ENCODE measurements at places on chromosomes 2 and 18.

DNA sequence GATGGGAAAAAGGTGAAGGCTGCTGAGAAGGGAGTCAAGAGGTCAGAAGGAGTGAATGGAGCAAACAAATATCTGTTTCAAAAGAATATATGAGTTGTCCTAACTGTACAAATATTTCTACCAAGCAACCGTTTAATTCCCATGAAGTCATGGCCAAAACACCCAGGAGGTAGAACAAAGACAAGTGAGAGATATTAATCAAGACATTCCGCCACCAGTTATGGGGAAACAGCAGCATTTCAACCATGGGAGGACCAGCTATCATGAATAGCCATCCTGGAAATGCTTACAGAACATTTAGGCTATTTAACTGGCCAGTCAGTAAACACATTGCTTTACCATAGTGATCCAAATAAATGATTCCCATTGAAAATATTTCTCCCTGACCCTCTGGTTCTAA is 396.3 kb downstream of the IRS1 start:
- no peak for DNase-seq

DNA sequence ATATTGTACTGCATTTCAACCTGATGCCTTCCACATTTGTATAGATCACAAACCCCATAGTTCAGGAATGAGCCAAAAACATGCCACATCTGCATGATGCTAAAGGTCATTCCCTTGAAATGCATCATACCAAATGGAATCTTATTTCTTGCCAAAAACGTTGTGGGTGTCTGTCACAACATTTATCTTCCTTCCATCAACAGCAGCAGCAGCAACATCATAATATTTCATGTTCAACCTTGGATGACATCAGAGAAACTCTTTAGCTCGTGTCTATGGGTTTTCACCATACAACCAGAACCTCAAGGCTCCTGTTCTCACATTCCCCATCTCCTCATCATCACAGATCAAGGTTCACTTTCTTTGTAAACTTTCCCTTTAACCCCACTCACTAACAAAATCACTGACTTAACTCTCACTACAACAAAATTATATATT is 221.3 kb upstream of the CTAGE1 start:
- no peak for DNase-seq

- DNase-seq = peak; percentile 88
These were observed 19.3 kb downstream of the GPR55 start for GRCh38 chr2:230905448-230906421.

GRCh38 chr18:56473400-56474024 is 164.9 kb downstream of the TXNL1 start:
- DNase-seq = no peak

GRCh38 chr18:52343138-52343537 is 3.1 kb downstream of the DCC start:
- DNase-seq = no peak

- DNase-seq = no peak
These were observed 186.9 kb upstream of the ACAA2 start for GRCh38 chr18:50000227-50000626.

GRCh38 chr18:67410075-67411070 is 106.1 kb downstream of the DSEL start:
- no peak for DNase-seq

DNA sequence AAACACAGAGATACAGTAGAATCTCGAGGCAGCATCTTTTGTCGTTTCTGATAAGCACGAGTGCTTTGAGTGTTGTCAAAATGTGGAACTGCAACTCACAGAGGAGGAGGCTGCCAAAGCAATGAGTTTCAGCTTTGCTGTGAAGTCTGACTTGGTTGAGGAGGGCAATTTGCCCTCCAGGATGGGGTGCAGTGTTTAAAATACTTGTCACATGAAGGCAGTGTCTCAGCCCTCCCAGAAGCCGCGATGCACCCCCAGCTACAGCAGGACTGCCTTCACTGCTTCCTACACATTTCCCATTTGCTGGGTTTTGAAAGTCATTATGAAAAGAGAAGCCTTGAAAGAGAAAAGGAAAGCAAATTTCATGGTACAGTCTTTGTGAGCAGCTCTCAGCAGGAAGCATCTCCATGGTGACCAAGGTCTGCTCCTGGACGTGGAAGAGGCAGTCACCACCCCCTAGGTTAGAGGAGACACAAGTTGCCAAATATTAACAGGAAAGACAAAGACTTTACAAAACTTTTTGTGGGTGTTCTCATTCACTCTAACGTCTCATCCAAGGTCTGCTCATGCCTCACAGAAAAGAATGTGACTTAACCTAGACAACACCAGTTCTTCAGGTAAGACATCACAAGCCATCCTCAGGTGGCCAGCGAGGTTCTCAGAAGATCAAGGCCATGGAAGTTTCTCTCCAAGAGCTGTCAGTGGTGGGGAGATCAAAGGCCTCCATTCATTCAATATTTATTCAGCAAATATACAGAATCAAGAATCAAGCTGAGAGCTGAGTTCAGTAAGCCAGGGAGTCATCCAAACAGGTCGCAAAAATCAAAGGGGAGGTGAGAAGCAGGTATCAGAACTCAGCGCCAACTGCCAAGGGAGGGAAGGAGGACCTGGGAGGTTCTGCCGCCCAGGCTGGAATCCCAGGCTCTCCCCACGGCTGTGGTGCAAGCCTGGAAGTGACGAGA is 476.0 kb downstream of the EIPR1 start:
- no peak for DNase-seq

GRCh38 chr18:2656981-2657512 is 1.5 kb downstream of the SMCHD1 start:
- DNase-seq = no peak

DNA sequence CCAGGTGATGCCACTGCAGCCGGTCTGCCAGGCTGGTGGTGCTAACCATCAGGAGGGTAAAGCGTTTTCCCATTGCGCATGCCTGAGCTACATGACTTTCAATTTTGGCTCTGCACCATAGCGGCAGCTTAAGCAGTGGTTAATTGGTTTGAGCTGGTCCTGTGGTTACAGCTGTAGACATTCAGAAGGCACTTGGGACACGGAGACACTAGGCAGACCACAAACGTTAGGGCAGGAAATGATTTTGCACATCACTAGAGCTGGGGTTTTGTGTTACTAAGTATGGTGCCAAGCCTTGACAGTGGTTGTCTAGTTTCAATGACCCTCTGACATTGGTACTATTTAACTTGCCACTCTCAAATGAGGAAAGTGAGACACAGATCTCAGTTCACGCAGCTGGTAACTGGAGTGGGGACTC is 28.9 kb upstream of the CNOT11 start:
- DNase-seq = peak; percentile 2

DNA sequence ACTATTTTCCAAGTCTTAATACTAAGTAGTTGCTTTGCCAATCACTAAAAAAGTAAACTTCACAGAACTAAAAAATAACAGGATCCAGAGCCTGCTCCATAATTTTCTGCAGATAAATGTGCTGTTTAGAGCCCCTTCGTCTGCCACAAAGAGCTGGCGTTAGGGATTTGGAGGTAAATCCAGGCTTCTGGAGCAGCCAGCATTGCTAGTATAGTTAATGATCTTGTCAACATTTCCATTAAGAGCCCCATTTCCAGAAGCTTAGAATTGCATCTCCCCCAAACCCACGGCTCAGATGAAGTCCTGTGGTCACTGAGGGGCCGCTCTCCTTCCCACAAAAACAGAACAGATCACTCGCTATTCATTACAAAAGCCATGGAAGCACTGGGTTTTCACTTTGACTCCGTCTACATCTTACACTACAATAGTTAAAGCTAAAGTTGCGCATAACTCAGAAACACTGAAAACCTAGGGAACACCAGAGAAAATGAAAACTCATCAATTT is 41.9 kb downstream of the ZNF516 start:
- DNase-seq = no peak

GRCh38 chr2:38959938-38960608 is 70.4 kb downstream of the ARHGEF33 start:
- DNase-seq = peak; percentile 63

- peak; percentile 72 for DNase-seq
These were observed 2.4 kb upstream of the LPIN1 start for GRCh38 chr2:11743846-11744553.

DNA sequence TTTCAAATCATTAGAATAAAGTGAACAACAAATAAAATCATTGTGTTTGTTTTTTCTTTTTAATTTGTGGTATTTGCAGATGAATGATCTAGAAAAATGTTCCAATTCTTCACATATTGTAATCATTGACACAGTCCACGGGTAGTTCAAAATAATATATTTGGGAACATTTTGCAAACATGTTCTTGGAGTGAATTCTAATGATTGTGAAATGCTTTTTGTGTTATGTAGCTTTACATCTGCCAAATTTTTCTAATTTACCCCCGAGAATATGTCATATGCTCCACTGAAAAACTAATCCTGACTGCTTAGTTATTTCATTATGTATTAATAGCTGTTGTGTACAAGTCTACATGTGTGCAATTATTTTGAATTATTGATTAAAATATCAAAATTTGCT is 1468.4 kb upstream of the NXPH2 start:
- DNase-seq = no peak

DNA sequence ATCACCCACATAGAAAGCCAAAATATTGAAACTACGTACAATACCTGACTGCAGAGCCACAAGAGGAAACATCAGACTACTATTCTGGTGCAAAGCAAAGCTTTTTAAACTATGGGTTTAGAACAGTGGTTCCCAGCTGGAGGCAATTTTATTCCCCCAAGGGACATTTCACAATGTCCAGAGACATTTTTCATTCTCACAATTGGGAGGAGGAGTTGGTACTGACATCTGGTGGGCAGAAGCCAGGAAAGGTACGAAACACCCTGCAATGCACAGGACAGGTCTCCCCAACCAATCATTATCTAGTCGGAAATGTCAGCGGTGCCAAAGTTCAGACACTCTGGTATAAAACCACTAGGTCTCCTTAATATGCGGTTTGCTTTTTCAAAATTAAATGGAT is 88.4 kb upstream of the ARL5A start:
- no peak for DNase-seq

- DNase-seq = no peak
These were observed 230.9 kb downstream of the RBM43 start for GRCh38 chr2:151030663-151031230.

DNA sequence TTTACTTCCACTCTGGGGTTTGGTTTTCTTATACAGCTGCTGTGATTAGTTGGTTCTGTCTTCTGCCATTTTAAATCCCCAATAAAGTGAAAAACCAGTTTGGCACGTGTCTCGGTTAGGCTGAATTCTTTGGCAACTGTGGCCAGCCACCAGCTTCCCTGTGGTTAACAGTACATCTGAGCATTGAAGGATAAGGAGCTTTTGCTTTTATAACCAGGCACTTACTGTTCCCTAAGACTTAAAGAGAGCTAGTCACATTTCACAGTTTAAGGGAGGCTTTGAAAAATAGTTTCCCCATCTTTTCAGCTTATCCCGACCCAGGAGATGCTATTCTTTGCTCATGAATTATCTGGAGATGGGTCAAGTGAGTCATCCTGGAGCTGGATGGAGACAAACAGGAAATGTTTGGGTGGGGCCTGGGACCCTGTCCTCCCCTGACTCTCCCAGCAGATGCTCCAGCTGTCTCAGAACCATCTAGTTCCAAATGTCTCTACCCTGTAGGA is 57.3 kb upstream of the EML6 start:
- DNase-seq = no peak

DNA sequence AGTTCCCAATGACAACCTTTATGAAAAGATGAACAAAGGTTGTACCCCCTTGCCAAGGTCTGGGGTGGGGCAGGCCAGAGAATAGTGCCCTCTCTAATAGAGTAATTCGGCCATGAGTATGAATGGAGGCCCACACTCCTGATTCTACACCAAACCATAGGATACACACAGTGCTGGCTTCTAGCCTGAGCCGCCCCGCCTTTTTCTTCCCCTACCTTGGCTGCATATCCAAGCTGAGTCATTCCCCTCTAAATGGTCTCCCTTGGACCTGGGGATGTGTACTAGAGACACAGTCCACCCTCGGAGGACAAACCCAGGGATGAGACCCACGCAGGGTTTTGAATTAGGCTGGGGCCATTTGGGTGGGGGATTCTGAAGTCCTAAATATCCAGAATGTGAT is 107.2 kb upstream of the CAPN13 start:
- DNase-seq = no peak

- DNase-seq = no peak
These were observed 92.3 kb downstream of the BIN1 start for GRCh38 chr2:127014630-127015029.

- DNase-seq = no peak
These were observed 327.1 kb upstream of the RBMS1 start for GRCh38 chr2:160820691-160821090.

GRCh38 chr2:186135686-186136085 is 350.4 kb upstream of the ZC3H15 start:
- no peak for DNase-seq

DNA sequence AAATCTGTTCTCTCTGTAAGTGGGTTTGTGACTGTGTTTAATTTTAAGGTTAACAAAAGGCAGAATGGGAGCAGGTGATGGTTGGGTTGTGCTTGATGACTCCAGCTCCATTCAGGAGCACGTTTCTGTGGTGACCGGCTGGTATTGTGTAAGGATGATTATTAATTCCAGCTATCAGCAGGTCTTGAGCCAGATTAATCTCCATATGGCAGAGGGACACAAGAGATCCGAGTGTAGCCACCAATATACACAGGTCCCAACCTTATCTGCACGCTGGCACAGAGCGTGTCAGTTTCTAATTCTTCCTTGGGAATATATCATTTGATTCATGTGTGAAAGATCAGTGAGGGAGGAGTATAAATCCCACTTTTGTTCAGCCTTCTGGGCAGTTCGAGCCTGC is 199.0 kb upstream of the DCC start:
- no peak for DNase-seq

DNA sequence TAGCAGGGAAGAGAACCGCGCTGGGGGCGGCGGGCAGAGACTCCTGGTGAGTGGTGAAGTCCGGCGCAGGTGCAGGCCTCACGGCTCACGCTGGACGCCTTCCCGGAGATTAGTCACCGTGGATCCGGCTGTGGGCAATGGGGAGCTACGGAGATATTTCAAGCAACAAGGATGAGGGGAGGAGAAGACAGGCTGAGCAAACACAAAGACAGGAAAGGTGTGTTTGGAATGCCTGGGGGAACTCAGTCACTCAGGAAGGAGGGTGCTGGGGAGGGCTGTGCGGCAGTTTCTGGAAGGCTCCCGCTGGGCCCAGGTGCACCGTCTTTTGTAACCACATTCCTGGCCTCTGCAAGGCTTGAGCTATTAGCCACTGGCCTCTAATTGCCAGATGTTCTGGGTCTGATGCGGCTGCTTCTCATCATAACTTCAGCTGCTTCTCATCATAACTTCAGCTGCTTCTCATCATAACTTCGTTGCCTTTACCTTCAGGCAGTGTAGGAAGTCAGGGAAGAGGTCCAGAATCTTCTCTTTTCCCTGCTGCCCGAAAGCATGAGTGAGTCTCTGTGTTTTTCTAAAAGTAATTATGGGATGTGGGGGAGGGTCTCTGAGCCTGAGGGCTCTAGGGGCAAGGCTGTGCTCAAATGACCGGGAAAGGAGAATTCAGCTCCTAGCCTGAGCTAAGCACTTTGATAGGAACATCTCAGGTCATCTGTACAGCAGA is 118.9 kb downstream of the PXDN start:
- no peak for DNase-seq

- DNase-seq = no peak
These were observed 7.4 kb upstream of the LCT start for GRCh38 chr2:135844301-135844895.

All from activated CD4-positive, alpha-beta T cell treated with anti-CD3 and anti-CD28 coated beads, Interleukin-2, amount 50 U/mL, for 4 hours (primary cell).